ENCODE measurements at places on chromosomes 7 and 10.

GRCh38 chr7:424301-424935, 95.2 kb downstream of the PDGFA start:
- DNase-seq: no peak

GRCh38 chr7:70795948-70796347, 336.0 kb upstream of the GALNT17 start:
- DNase-seq: no peak

DNA sequence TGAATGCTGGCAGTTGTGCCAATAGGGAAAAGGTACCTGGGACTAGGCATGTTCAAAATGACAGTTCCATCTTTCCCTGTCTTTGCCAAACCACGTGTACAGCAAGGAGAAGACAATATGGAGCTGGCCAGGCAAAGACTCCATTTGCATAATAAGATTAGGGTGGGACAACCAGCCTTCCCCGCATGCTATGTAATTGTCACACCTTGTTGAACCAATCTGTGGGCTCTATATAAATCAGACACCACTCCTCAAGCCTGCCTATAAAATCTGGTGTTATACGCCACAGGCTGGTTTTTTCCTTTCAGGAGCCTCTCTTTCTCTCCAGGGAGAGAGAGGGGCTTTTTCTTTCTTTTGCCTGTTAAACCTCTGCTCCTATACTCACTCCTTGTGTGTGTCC, 11.0 kb upstream of the NUB1 start:
- DNase-seq: no peak

- no peak for DNase-seq
These were observed 4.0 kb downstream of the TUBAL3 start for GRCh38 chr10:5400468-5401240.

DNA sequence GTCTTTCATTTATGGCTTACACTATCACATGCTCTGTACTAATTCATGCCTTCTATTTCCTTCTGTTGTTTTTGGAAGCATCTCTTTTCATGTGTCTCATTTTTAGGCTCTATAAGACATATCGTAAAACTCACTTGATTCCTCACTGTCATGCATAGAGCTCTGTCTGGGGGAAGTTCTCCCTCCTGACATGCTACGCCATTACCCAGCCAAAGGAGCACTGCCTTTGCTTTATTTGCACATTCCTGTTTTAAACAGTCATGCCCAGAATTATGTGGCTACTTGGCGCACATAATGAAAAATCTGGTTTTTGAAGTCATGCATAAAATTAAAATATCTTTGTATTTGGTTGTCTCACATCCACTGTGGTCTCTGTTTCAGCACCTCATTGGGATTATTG, 17.6 kb upstream of the AKR1C3 start:
- DNase-seq: no peak

GRCh38 chr10:69567920-69568319, 5.3 kb downstream of the NEUROG3 start:
- DNase-seq: peak; percentile 10

GRCh38 chr7:25855854-25856782, 295.9 kb upstream of the NFE2L3 start:
- no peak for DNase-seq

- DNase-seq: no peak
These were observed 49.3 kb upstream of the INSIG1 start for GRCh38 chr7:155248366-155248756.

GRCh38 chr10:123409426-123409825, 255.2 kb downstream of the BUB3 start:
- no peak for DNase-seq

Data from CD4-positive, alpha-beta T cell treated with Interleukin-6 for 4 hours (primary cell).